ENCODE measurements at places on chromosomes 1 and 21.

- DNase-seq: no peak
These were observed 254.4 kb upstream of the CSF3R start for GRCh38 chr1:36737038-36737555.

GRCh38 chr21:45039317-45040156 lies 34.8 kb upstream of the ADARB1 start:
- DNase-seq: no peak

GRCh38 chr1:8816264-8816663 lies 1.2 kb downstream of the RERE start:
- DNase-seq: peak; percentile 35

DNA sequence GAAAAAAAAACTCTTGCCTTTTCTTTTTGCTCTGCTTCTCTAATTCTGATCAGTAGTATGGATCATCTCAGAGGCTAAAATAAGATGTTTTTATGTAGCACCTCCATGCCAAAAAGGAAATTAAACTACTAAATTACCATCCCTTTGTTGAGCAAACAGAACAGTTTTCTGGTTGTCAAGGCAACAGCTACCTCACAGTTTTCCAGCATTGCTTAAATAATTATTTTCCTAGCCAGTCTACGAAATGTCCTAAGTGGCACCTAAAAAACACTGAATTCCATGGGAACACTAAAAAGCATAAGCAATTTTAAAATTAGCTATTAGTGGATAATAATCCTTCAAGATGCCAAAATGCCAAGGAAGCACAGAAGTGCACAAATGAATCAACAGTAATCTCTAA lies 61.7 kb downstream of the ARID4B start:
- DNase-seq: no peak

DNA sequence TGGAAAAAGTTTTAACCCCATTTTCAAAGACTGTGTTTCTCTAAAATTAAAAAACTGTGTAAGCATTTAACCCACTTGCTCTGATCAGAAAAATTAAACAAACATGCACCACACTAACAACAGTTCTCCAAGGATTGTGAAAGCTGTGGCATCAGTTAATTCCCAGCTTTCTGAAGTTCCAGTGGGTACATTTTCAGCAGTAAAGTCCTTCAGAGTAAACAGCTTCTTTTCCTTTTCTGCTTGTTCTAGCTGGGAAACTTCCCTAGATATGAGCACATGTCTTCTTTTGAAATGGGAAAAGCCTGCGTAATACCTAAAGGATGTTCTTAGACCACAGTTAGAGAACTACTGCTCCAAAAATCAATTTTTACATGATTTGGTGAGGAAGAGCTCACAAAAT lies 11.1 kb downstream of the PRRX1 start:
- no peak for DNase-seq

- no peak for DNase-seq
These were observed 57.6 kb upstream of the GNG12 start for GRCh38 chr1:67890857-67891256.

DNA sequence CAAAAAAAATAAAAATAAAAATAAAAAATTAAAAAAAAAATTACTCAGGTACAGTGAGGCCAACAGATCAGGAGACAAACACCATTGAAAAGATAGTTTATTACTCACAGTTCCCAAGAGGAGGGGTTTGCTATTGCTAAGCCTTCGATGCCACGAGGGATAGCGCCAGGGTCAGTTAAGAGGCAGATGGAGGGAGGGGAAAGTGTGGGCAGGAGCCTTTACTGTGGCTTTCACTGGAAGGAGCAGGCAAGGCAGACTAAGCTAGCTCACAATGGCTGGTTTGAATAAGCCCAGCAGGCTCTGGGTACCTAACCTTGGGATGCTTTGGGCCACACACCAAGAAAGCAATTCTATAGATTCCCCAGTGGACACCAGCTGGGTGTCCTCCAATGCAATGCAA lies 12.7 kb upstream of the RNF187 start:
- no peak for DNase-seq

GRCh38 chr1:163807331-163808049 lies 485.7 kb downstream of the NUF2 start:
- no peak for DNase-seq

GRCh38 chr1:223460566-223461189 lies 67.5 kb downstream of the CCDC185 start:
- no peak for DNase-seq

DNA sequence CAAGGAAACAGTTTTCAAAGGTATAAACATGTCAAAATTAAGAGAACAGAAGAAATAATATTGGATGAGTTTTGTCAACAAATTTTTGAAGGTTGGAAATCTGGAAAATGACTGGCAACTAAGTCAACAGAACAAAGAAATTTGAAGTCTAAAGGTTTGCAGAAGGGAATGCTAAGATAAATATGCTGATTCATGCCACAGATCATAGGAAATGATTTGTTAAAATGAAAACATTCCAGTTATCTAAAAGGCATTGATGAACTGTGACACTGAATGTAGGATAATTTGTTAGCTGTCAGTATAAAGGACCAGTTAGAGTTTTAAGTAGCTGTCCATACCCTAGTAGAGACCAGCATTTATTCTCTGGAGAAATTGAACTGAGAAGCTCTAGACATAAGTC lies 157.9 kb upstream of the CHRM3 start:
- DNase-seq: no peak

- DNase-seq: no peak
These were observed 198.7 kb downstream of the SETD4 start for GRCh38 chr21:35861661-35862060.

DNA sequence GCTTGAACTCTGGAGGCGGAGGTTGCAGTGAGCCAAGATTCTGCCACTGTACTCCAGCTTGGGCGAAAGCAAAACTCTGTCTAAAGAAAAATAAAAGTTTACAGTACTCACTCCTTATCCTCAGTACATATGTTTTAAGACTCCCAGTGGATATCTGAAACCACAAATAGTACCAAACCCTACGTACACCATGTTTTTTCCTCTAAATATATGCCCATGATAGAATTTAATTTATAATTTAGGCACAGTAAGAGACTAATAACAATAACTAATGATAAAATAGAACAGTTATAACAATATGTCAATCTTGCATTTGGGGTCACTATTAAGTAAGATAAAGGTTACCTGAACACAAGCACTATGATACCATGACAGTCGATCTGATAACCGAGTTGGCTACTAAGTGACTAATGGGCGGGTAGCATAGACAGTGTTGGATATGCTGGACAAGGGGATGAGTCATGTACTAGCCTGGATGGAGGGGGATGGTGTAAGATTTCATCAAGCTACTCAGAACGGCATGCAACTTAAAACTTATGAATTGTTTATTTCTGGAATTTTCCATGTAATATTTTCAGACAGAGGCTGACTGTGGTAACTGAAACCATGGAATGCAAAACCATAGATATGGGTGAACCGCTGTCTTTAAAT lies 43.7 kb downstream of the ST7L start:
- DNase-seq: peak; percentile 84

DNA sequence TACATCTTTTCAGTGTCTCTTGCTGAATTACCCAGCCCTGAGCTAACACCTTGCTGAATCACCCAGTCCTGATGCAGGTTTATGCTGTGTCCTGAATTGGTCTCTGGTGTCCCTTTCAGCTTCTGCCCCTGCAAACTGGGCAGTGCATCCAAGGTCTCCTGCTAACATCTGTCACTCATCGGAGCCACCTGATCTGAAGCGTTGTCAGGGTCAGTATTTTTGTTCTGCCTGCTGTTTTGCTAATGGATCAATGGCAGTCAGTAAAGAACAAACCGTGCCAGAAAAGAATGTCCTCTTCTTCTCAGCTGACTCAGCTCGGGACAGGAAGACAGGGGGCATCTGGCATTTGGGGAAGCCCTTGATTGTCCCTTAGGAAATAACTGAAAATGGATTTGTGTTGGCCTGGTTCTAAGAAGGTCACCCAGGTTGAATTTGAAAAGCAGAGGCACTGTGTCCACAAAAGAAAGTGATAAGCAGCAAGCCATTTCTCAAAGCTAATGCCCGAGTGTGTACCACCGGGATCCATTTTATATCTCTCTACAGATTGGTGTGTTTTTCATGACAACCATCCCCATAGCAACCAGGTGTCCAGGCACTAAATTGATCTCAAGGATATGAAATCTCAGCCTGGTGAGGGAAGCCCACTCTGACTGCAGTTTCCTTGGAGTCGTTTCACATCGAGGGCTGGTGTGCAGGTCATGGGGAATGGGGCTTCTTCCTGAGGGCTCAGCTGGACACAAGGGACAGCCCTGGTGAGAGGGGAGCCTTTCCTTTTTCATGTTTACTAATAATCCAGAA lies 109.7 kb upstream of the IRF2BP2 start:
- no peak for DNase-seq

DNA sequence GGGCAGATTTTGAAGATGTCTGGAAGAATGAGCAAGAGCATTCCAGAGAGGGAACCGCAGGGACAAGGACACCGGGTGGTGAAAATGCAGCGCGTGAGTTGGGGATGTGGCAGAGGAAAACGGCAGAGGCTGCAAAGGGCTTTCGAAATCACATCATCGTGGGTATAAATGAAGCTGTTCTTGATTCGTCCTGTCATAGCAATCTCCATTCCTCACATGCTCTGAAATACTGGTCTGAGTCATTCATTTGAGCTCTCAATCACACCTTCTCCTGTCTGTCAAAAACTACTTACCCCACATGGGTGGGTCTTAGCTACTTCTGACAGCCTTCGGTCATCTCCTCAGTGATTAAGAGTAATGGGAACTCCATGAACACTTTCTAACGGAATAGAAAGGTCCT lies 81.5 kb downstream of the ERG start:
- DNase-seq: peak; percentile 19

DNA sequence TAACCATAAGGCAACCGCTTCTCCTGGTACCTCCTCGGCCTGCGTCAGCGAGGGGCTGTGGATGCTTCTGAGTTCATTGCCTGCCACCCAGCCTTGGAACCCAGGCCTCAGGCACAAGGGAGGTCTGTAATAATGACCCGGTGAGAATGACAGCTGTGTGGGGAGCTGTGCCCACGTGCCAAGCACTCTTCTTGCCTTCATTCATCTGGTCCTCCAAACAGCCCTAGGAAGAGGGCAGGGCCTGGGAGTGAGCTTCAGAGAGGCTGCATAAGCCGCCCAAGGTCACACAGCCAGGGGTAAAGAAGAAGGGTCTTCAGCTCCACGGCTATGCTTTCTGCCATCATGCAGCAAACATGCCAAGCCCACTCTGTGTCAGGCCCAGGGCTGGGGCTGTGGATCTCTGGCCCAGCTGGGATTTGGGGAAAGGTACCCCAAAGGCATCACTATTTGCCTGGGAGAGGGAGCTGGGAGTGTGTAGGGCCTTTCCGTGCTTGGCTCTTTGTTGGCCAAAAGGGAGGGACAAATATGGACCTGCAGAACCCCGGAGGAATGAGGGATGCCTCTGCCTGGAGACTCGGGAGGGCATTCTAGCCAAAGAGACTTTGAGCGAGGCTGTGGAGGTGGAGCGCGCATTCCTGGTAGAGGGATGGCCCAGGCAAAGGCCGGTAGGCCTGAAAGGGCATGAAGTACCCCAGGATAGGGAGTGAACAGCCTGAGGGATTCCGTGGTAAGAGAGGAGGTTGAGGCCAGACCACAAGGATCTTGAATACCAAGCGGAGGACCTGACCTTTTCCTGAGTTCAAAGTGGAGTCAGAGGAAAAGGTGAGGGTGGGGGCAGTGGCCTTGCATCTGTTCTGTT lies 10.1 kb upstream of the EDN2 start:
- DNase-seq: no peak

DNA sequence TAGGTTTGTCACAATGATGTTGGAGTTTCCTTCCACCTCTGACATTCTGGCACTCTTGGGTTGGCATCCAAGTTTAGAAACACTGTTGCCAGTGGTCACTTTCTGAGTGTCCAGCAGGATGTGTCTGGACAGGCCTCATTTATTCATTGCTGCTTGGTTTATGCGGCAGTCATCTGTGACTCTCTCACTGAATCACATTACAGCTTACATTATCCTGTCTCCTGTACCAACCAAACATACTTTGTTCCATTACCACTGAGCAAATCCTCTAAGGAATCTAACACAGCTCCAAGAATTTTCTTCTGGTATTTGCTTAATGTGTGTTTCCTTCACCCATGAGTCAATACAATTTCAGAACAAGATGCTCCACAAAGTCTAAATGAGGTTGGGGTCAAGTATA lies 19.9 kb downstream of the SGIP1 start:
- DNase-seq: peak; percentile 68

DNA sequence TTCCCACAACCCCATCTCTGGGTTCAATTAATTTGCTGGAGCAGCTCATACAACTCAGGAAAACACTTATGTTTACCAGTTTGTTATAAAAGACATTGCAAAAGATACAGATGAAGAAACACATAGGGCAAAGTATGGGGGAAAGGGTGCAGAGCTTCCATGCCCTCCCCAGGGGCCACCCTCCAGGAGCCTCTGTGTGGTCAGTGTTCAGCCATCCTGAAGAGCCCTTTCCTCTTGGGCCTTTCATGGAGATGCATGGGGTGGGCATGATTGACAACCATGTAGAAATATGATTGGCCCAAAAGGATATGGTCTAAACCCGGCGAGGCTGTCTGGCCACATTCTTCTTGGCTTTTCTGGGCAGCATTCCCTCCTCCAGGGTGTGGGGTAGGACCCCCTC lies 56.8 kb upstream of the PDE9A start:
- no peak for DNase-seq

GRCh38 chr1:94734963-94735901 lies 84.9 kb upstream of the SLC44A3 start:
- peak; percentile 69 for DNase-seq

DNA sequence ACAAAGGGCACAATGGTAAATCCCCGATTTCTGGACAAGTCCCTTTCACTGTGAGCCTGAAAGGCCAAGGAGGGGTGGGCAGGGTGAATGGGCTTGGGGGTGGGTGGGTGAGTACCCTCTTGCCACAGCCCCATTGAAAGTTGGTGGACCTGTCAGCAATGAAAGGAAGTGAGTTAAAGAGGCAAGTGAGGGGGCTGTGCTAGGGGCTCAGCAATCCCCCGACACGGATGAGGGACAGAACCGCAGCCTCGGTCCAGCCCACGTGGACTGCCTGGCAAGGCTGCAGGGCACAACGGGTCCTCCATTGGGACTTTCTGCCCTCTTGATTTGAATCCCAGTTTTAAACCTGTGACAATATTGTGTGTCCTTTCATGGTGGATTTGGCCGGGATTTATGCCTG lies 255.3 kb downstream of the FOXD2 start:
- no peak for DNase-seq

- no peak for DNase-seq
These were observed 19.5 kb downstream of the ADGRL4 start for GRCh38 chr1:78987042-78987441.

- DNase-seq: no peak
These were observed 13.4 kb downstream of the KCNE1 start for GRCh38 chr21:34498623-34499022.

- peak; percentile 94 for DNase-seq
These were observed at the start of gene MECR for GRCh38 chr1:29230553-29231378. TSS of gene MECR (minus strand) at chr1:29230934. CDS start at chr1:29230906, 28 bp downstream.

GRCh38 chr1:4655674-4656532 lies 1.5 kb downstream of the AJAP1 start:
- DNase-seq: peak; percentile 75

GRCh38 chr1:14742181-14742980 lies 143.9 kb downstream of the KAZN start:
- peak; percentile 97 for DNase-seq
